ENCODE measurements at places on chromosomes 1 and 21. TPM values are rescaled to one million over a fixed set of nuclear protein-coding genes. Genes with fewer than 3 reads are reported as not detected.

Gene TEX50
- total RNA-seq = not detected

Gene SLAMF1
- not detected for total RNA-seq

Gene ADCY10
- total RNA-seq = under 0.01 TPM

Gene OR10J1
- not detected for total RNA-seq

Gene PLA2G2D
- total RNA-seq = not detected

Gene SMIM12
- total RNA-seq = 27.6 TPM

Gene SLC5A9
- total RNA-seq = 0.07 TPM

Gene ARHGEF10L
- 4.1 TPM for total RNA-seq

Gene HCRTR1
- not detected for total RNA-seq

Gene KRTAP10-6
- not detected for total RNA-seq

Gene PTPN7
- not detected for total RNA-seq

Gene NCSTN
- 97.3 TPM for total RNA-seq

Gene CFHR4
- total RNA-seq = not detected

Gene SNX7
- 18.1 TPM for total RNA-seq

Gene PIP5K1A
- 84.6 TPM for total RNA-seq

Gene ESRRG
- total RNA-seq = not detected

Gene TMEM200B
- 1.4 TPM for total RNA-seq

Gene CNKSR1
- 12.3 TPM for total RNA-seq

Gene OR2M3
- total RNA-seq = not detected

Gene EPHA2
- 184 TPM for total RNA-seq

Gene CDK11B
- total RNA-seq = 12.8 TPM
